MG63 (cell line): ENCODE measurements at places on chromosomes 13 and 19.

DNA sequence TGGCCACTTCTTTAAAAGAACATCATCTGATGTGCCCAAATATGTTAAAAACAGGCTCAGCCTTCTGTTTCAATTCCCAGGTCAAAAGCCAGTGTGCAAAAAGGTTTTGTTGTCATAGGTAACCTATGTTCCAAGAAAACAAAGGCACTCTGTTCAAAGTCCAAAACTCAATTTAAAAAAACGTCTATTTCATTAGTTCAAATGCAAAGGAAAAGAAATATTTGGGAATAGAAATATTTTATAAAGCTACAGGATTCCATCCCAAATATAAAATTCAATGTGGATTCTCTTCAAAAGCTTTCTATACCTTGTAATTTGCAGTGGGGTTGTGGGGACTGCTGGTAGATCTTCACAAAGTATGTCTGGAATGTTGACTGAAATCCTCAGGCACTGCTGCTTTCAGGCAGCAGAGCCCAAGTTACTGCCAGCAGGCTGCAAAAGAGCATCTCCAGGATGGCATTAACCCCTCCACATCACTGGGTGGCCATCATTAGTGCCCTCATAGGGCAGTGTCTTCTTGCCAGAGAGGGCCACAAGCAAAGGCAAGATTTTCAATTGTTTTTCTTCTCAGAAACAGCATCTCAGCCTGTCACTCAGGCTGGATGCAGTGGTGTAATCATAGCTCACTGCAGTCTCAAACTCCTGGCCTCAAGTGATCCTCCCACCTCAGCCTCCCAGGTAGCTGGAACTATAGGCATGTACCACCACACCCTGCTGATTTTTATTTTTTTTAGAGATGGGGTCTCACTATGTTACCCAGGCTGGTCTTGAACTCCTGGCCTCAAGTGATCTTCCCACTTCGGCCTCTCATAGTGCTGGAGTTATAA lies 22.8 kb upstream of the STK24 start:
- DNase-seq = no peak

GRCh38 chr19:16834747-16835146 lies 5.5 kb downstream of the SIN3B start:
- DNase-seq = peak; percentile 42

DNA sequence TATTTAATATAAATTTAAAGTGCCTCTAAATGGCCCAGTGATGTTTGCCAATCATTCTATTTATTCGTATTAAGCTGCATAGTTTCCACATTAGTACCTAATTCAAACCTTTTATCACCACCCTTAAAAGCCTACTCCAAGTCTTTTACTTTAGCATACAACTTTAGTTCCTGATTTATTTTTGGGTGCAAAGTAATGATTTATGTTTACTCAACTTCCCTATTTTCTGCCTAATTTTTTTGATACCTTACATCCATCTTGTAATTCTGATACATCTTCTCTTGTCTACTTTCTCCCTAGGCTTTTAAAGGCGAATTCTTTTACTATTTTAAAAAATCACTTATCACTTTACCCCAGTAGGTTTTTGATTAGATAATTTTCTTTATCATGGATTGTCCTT lies 2651.1 kb upstream of the PCDH20 start:
- DNase-seq = no peak

DNA sequence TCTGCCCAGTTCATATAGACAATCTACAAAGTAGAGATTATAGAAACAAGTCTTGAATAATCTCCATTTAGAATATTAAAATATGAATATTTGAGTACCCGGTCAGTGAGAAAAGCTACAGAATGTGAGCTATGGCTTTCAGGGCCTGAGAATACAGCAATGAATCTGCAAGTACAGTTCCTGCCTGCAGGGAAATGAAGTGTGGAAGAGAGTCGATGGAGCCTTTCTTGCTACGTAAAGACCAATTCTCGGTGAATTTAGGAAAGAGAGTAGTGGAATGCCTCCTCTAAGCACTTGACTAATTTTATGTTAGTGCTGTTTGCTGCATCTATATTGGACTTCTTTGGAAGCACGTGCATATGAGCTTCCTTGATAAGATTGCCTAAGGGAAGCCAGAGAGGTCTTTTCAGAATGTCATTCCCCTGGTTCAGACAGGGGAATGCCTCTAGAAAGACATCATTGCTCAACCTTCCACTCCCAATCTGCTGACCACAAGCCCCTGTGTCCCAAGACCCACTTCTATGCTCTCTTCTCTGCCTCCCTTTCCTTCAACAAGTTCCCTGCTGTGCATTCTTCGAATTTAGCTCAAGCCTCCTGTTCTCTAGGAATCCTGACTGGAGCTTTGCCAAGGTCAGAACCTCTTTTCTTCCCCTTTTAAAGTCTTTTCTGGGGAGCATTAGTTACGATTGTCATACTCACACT lies 41.9 kb downstream of the GPC6 start:
- no peak for DNase-seq

DNA sequence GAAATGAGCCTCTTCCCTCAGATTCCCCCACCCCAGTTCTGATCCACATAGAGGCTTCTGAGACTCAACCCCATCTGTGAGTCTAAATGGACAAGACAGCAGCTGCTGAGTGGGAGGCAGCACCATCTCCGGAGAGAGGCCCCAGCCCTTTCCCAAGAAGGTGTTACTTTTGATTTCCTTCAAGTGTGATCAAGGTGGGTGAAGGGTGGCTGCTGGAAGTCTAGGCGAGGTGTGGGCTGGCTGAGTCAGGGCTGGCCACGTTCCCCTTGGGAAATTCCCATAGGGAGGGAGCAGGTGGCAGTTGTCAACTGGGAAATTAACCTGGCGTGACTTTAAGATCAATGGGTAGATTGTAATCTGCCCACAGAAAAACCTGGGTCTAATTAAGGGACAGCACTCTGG lies 148.0 kb downstream of the FOXO1 start:
- no peak for DNase-seq
